RCC 7860 (cell line): ENCODE measurements at places on chromosomes 6 and 20.

DNA sequence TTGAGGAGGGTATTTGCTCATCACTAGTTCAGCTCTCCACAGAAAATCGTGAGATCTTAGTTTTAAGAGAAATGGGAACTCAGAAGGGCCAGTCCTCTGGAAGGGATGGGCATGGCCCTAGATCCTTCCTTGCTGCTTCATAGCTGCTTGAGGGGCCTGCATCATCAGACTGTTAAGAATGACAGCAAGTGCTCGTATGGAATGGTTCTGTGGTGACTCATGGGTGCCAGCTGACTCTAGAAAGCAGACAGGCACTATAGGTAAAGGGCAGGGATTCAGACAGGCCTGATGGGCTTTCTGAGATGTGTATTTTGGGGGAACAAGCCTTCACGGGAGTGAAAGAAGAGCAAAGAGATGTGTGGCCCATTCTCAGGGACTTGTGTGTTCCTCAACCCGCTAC is 90.8 kb downstream of the MYLK4 start:
- DNase-seq: peak; percentile 61

DNA sequence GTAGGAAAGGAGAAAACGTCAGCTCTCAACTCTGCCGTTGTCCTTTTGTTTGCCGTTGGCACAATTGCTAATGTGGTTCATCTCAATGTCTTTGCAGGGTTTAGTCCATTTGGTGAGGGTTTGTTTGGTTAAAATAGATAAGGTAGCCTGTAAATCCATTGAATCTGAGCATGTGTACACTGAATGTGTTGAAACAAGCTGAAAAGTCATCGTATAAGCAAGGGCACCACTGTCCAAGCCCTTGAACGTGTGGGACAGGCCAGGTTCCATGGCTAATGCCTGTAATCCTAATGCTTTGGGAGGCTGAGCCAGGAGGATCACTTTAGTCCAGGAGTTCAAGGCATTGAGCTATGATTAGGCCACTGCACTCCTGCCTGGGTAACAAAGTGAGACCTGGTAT is 224.7 kb upstream of the PLCB4 start:
- DNase-seq: no peak

DNA sequence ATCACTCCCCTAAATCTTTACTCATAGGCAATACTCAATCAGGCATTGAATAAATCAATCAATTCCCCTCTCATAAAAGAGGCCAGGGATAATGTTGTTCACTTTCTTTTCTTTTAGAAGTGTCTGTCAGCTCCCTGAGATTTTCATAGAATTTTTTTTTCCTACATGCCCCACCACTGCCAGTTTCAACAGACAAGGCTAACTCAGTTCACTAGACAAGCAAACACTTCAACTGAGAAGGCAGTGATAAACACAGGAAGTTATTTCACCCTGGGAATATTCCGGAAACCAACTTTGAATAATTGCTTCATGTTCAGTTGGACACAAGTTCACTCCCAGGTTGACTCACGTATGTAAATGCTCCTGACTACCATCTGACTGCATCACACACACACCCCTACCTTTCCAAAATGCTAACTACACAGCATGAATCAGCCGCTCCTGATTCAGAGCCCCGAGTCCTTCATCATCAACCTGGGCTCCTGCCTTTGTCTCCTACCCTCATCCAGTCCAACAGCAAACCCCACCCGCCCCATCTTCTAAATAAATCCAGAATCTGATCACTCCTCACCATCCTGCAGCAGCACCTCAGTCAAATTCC is 143.9 kb downstream of the BCAS1 start:
- DNase-seq: peak; percentile 99

GRCh38 chr6:113980937-113981554 is 10.1 kb upstream of the HDAC2 start:
- DNase-seq: no peak

- no peak for DNase-seq
These were observed 1.2 kb downstream of the TAB2 start for GRCh38 chr6:149318581-149319286.

DNA sequence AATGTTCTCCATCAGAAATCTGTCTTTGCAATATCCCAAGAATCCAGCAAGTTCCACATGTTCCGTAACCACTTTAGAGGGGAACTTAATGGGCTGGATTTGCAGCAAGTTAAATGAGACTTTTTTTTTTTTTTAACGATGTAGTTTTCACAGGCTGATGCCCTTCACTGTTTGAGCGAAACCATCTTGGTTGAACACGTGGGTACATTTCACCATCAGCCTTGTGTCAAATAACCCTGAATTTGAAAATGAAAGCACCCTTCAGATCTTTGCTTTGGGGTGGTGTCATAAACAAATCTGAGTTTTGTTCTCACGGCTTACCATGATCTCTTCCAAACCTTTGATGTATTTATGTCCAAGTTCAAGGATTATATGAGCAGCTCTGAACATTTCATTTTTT is 73.7 kb upstream of the EXOC2 start:
- DNase-seq: no peak

DNA sequence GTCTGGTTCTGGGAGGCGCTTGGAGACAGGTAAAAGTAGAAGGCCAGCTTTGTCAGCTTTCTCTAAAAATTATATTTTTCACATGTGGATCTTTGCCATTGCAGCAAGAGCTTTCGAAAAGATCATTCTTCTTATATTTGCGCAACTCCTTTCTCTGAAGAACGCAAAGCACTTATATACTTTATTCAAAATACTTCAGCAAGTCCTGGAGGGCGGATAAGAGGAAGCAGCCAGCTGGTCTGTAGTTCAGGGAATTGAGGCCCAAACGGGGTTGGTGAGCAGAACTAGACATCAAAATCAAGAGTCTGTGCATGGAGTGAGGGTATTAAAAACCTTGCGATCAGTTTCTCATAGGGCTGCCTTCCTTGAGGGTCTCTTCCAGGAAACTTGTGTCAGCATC is 182.3 kb downstream of the DTNBP1 start:
- DNase-seq: no peak

DNA sequence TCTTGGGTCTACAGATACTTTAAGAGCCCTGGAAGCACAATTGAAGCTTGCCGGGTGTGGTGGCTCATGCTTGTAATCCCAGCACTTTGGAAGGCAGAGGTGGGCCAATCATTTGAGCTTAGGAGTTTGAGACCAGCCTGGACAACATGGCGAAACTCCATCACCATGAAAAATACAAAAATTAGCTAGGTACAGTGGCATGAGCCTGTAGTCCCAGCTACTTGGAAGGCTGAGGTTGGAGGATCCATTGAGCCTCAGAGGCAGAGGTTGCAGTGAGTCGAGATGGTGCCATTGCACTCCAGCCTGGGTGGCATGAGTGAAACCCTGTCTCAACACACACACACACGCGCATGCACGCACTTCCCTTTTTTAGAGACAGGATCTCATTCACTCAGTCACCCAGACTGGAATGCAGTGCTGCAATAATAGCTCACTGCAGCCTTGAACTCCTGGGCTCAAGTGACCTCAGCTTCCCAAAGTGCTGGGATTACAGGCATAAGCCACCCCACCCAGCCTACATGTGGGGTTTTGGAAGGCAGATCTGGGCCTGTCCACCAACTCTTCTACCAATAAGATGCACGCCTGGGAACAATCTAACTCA is 182.5 kb upstream of the JARID2 start:
- no peak for DNase-seq
